Placental pericyte (primary cell): ENCODE measurements at places on chromosomes 7 and 10. TPM values are rescaled to one million over a fixed set of nuclear protein-coding genes. Genes with fewer than 3 reads are reported as not detected.

Gene AKR1C8
- total RNA-seq, result not detected in 2 replicates

Gene OR2A5
- total RNA-seq, result not detected in 2 replicates

Gene HECW1
- total RNA-seq, result 3.7 and 5.9 TPM in 2 replicates

Gene CRPPA
- 1.3 and 2.9 TPM in 2 replicates for total RNA-seq

Gene TMEM196
- total RNA-seq, result not detected in 2 replicates

Gene CCDC136
- 4.9 and 6.3 TPM in 2 replicates for total RNA-seq

Gene TFEC
- under 0.01 TPM in 1 of 2 replicates, not detected in the other for total RNA-seq
